ENCODE measurements at places on chromosomes 11 and 22.

GRCh38 chr11:121932646-121933185 lies 183.3 kb downstream of the BLID start:
- no peak for DNase-seq

GRCh38 chr11:68892576-68892975 lies 11.1 kb downstream of the MRPL21 start:
- DNase-seq = no peak

DNA sequence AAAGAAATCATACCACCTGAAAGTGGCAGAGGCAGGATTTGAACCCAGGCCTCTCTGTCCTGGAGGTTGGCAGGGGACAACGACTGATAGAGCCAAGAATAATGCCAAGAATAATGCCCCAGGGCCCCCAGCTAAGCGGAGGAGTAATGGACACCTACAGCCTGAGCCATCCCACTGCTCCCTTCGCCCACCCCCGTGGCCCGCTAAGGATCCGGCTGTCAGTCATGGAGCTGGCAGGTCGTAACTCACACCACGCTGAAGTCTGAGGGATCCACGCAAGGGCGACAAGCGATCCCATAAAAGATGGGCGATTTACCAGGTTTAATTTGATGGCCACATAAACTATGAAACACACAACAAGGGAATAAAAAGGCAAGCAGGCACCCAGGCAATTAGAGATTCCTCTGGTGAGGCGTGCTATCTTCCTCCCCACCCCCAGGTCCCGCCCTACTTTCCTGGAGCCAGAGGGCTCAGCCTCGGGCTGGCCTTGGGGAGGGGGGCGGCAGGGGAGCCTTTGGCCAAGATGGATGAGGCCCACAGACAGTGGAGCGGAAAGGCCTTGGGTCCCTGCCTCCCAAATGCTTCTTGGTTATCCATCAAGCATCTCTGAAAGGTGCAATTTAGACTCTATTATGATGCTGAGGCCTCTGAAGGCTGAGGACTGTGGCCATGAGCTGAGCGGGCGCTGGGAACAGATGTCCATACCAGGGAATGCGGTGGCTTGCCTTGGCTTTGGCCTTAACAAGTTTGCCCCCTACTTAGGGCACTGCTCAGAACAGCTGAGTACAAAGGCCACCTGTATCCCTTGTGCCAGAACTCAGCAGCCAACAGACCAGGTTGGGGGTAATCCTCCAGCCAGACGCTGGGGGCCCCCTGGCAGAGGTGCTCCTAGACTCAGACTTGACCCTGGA lies 55.2 kb downstream of the MACROD1 start:
- DNase-seq = no peak

DNA sequence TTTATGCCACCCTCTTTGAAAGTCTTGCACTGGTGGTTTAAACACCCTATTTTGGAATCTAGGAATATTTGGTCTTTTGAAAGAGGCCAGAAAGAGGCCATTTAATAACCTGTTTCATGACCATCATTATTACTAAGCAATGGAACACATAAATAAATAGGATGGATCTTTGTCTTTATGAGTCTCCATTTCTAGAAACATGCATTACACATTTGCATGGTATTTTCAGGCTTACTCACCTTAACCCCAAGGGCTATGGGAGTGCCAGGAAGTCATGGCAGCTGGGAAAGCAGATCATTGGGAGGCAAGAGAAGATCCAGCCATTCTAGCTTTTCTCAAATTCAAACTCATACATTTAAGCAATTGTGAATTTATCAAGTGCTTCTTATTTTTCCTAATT lies 185.8 kb upstream of the POU2AF2 start:
- DNase-seq = no peak

Measured in esophagus squamous epithelium (tissue), 5 donors.